CD8-positive, alpha-beta T cell (primary cell): ENCODE measurements at places on chromosomes 11 and 22.

DNA sequence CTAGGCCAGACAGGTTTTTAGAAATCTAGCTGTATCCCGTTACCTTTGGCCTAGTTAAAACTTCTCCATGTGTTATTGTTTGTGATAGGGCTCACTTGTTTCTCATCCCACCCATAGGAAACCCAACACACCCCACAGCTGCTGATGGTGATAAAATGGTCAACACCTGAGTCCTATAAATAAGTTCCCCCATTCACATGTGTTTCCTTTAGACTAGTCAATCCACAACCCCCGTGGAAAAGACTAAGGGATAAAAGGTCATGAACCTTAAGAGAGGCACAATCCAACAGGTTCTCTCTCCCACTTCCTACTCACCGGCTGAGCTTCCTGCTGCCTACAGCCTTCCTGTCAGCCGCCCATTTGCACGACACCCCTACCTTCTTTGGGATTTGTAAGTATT is 768.4 kb downstream of the JRKL start:
- no peak for DNase-seq

DNA sequence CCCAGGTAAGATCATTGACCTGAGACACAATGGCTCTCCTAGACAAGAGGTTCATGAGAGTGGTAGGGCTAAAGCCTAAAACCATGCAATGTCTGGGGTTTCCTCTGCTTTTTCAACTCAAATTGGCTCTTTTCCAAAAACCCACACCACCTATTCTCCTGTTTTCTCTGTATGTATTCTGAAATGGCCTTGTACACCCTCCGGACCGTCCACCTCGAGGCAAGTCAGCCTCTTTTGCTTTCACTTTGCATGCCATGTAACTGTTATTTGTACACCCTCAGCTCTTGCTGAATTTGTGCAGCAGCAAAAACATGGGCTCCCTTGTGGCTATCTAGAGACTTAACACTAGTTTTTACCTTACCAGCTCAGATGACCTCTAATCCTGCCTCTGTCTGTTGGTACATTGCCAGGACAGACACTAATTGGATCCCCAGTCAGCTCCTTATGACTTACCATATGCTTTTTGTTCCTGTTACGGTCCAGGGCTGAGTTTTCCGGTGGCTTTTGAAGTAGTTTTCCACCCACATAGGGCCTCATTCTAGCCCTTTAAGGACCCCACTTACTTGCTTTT is 288.0 kb downstream of the SBF2 start:
- DNase-seq, result no peak

DNA sequence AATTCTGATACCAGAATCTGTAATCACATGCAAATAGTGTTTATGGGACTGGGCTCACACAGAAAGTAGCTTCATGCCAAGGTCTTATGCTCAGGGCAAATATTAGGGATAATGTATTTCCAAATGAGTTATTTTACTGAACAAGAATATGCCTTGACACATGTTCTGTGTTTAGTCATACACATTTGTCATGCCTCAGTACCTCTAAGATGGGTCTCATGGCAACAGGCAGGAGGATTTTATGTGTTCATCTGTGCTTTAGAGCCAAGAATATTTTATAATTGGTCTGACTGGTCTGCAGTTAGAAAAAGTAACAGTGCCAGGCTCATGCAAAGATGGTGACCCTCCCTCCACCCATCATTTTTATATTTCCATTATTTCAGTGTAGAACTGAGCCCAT is 49.1 kb downstream of the JAM3 start:
- no peak for DNase-seq

- DNase-seq, result no peak
Measured at GRCh38 chr11:130510407-130511006, 62.1 kb downstream of the ADAMTS15 start.

- no peak for DNase-seq
Measured at GRCh38 chr22:50604256-50605001, 3.8 kb downstream of the MAPK8IP2 start.

DNA sequence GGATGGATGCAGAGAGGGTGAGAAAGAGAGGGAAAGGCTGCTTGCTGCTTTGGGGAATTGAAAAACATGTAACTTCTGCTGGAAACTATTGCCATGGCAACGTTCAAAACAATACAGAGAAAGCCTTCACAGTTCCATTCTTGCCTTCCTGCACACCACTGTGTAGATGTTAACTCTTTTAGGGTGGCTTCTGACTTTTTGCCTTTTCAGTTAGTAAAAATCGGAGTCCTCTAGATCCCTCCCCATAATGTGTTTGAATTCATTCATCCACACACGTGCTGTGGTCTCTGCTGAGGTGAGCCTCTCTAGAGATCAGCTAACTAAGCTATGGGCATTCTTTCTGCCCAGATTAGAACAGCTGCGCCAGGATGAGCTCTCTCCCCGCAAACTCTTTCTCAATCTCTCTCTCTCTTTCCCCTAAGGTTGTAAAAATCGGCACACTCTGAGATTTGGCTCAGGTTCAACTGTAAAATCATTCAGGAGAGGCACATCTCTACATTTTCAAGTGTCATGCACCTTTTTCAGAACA is 1178.3 kb downstream of the LRRC4C start:
- DNase-seq, result no peak

DNA sequence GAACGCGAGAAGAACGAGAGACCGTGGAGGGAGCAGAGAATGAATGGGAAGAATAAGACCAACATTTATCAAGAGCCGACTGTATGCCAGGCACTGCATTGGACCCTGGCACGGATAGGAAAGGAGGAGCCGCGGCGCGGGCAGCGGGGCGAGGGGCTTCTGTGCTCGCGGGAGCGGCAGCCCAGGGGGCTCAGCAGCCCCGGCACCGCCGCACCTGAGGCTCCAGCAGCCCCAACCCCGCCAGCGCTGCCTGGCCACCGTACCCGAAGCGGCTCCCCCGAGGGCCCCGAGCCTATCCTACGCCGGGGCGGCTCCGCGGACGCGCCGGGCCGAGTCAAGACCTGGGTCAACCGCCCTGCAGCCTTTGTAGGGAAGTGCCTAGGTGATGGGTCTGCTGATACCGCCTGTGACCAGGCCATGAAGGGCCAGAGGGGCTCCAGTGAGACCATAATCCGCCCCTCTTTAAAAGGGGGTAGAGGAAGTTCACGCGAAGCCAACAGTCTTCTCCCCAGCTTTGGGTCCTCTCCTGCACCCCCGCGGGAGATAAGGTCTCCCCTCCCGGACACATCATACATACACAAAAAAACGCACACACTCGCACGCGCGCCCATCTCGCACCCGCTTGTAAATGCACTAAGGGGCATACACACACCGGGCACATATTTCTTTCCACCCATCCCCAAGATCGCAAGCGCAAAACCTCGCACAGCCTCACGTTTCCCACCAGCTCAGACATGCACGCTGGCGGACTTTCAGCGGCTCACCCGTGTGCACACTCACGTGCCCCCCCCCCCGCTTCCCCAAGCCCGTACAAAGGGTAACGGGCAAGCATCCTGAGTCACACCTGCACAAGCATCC is 935 bp upstream of the RTN4RL2 start:
- DNase-seq, result no peak

GRCh38 chr11:120715239-120715638 is 203.7 kb downstream of the GRIK4 start:
- no peak for DNase-seq

DNA sequence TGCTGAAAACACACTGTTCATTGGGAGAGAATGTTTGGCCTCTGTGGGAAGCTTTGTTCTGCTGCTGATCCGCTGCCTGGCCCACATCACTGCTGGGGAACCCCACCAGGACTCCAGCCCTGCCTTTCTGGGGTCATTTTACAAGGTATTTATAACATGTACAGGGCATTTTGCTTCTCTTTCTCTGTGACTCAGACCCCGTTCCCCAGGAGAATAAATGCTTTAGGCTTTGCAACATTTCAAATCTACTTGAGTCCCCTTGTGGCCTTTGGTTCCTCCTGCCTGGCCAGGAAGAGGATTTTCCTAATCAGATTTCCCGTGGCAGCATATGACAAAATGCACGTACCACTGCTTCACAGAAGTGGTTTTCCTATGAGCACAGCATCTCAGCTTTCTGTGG is 43.0 kb downstream of the BTG4 start:
- DNase-seq, result no peak

DNA sequence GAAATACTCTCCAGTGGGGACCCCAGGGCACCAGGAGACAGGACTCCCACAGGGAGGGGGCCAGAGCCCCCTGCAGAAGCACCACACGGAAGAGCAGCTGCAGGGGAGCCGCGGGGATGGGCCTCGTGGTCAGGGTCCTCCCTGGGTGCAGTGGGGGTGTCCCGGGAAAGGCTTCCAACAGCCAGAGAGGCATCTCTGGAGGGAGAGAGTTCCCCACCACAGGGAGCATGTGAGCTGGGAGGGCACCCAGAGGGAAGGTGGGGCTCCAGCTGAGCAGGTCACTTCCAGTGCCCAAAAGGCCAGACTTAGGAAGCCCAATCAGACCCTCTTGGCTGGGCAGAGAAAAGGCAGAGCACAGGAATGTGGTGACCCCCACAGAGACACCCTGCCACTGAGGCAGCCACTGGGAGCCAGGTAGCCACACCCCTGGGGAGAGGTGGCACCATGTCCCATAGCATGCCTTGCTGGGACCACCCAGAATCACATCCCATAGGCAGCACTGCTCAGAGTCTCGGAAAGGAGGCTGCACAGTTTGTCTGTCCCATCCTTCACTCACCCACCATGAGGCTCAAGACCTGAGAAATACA is 49.9 kb upstream of the LMO1 start:
- no peak for DNase-seq

- no peak for DNase-seq
Measured at GRCh38 chr22:44721213-44721612, 19.2 kb downstream of the PRR5 start.

GRCh38 chr11:104338186-104338585 is 174.2 kb upstream of the PDGFD start:
- no peak for DNase-seq

- DNase-seq, result no peak
Measured at GRCh38 chr11:8232849-8233606, 30.6 kb downstream of the LMO1 start.

GRCh38 chr11:57471496-57471895 is 11.2 kb downstream of the RTN4RL2 start:
- DNase-seq, result no peak

GRCh38 chr11:69156673-69157155 is 979 bp downstream of the SMIM38 start:
- no peak for DNase-seq

DNA sequence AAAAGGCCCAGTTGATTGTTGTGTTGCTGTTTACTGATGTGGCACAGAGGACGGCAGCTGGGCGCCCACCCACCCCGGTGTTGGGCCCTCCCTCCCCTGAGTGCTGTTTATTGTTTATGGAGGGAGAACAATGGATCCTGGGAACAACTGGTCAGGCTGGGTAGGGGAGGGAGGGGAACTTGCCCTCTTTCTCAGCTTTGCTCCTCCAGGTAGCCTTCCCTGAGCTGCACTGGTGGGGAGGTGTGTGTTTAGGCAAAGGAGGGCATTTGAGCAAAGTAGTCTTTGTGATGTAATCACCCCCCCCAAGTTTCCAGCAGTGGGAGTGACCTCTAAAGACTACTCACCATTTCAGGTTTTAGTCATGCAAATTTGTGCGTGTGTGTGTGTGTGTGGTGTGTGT is 1035.3 kb downstream of the NTM start:
- DNase-seq, result no peak

- DNase-seq, result no peak
Measured at GRCh38 chr11:73999581-74000306, 9.1 kb downstream of the UCP3 start.

DNA sequence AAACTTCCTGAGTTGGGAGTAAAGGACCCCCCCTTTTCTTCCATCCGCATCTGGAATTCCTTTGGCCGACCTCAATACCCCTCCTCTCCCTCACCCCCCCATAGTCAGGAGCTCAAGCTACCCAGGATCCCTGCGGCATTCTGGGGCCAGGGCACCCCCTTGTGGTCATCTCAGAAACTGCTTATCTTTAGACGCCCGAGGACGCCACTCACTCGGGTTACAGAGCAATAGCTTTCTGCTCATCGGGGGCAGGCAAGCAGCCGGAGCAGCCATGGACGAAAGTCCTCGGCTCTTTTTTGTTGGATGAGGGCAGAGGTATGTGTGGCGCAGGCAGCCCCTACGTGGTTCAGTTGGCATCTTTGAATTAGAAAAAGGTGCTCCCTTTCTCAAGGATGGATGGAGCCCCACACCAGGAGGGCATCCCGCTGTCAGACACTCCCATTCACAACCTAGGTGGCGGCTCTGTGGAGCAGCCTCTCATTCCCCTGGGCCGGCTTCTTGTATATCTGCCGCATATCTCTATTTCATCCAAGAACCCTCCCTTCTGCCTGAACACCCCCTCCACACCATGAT is 2.3 kb downstream of the C1QTNF5 start:
- DNase-seq, result peak; percentile 43

DNA sequence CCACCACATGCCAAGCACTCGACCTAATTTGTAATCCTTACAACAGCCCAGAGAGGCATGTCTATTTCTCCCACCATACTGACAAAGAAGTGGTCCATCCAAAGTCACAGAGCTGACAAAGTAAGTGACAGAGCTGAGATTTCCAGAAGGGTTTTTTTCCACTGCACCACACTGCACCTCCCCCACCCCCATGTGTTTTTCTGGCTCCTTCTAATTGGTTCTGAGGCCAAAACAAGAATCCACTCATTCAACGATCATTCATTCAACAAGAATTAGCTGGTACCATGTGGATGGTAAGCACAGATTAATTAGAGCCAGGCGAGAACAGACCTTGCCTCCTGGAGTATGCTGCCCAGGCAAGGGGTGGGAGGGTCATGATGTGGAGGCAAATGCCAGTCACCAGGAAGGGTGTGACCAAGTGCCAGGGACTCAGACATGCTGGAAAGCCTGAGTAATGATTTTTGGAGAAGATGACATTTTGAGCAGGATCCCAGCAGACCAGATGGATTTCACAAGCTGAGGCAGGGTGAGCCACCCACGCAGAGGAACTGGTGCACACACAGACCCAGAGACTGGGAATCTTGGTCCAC is 14.9 kb upstream of the PRG2 start:
- DNase-seq, result no peak

- DNase-seq, result no peak
Measured at GRCh38 chr11:62671236-62671607, 251 bp upstream of the UQCC3 start.

DNA sequence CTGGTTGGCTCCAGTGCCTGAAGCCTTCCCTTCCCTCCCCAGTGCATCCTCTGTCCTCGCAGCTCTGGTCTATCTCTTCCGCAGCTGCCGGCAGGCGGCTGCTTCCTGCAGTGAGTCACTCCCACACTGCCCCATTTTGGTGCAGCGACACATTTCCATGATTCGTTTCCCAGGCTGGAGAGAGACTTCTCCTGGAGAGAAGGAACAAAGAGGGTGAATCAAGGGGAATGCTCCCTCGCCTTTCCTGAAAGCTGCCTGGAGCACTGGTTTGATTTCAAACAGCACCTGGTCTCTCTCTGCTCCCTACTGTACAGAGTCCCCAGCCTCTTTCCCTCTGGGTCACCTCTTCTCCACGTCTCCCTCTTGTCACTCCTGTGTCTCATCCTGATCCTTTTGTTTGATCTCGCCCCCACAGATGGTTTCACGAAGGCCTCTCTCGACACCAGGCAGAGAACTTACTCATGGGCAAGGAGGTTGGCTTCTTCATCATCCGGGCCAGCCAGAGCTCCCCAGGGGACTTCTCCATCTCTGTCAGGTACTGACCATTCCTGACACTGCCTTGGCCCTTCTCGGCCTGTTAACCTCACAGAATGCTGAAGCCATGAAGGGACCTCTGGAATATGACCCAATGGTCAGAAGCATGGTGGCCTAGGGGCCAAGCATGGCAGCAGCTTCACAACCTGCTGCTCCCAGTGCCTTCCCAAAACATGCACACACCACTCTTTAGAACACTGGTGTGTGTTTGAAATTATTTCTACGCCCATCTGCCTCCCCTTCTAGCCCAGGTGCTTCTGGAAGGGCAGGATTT is at the start of gene TMA7B:
TSS of gene TMA7B (plus strand) at position 758 of the 808 bp plus-strand sequence. CDS start 3,978 bp downstream, outside the sequence.
- peak; percentile 56 for DNase-seq
